NCI-H2081 treated with DMSO at 0.1 percent for 48 hours (cell line): ENCODE measurements at places on chromosomes 6 and 20.

GRCh38 chr6:41596096-41596685 is 42.1 kb upstream of the MDFI start:
- no peak for DNase-seq

DNA sequence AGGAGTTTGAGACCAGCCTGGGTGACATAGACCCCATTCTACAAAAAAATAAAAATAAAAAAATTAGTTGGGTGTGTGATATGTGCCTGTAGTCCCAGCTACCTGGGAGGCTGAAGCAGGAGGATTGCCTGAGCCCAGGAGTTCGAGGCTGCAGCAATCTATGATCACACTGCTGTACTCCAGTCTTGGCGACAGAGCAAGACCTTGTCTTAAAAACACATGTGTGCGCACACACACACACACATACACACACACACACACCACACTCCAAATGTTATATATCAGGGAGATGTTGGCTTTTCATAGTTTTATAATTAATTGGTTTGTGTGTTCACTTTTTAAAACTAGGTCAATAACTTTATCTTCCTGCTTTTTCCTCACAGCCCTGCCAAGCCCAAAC is 110.5 kb downstream of the RTN4IP1 start:
- no peak for DNase-seq

DNA sequence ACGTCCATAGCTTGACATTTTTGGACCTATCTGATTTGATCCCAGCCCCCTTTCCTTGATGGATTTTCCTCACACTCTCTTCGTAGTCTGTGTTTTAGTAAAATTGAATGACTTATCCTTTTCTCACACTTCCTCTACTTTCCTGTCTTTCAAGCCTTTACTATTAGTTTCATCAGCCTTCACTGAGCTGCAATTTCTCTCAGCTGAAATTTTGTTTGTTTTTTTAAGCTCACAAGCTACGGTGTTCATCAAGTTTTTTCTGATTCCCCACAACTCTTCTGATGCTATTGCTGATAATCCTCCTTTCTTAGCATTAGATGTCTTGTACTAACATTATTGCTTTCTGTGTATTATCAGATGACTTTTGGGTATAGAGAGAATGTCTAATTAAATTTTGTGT is 263.7 kb downstream of the TBX18 start:
- no peak for DNase-seq

GRCh38 chr6:138382498-138383265 is 5.0 kb downstream of the SMIM28 start:
- no peak for DNase-seq
